ENCODE measurements at places on chromosomes 6 and 20. TPM values are rescaled to one million over a fixed set of nuclear protein-coding genes. Genes with fewer than 3 reads are reported as not detected.

DNA sequence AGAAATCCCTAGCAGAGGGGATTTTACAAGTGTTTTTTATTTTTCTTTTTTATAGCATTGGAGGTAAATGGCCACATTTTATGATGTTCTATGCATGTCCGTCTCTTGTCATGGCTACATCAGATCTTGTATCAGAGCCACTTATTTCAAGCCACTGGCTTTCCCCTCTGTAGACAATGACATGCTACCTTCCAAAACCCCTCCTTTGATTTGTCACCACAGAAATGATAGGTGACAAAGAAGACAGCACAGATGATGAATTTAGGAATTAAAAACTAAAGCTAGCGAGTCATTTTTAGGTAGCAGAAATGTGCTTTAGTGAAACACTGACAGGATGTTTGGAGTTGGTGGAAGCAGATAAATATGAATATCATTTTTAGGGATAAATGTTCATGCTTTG, 20.8 kb downstream of the PLCB1 start:
- no peak for DNase-seq
- H3K27me3 ChIP-seq, result no peaks in the 10 kb centered on the region
- no peaks in the 10 kb centered on the region for H3K36me3 ChIP-seq

DNA sequence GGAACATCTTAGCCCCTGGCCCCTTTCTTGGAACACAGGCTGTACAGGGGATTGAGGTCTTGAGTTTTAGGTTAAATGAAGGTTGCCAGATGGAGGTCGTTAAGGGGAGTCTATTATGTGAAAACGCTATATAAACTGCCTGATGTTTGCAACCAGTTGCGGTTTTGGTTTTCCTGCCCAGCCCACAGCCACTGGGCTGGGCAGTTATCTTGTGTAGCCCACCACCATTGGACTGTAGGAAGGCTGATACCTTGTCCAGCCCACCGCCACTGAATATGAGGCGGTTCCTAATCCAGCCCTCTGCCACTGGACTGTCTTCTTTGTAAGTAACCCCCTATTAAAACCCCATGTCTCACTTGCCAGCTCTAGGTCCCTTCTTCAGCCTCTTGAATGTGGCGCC, 42.3 kb upstream of the COL21A1 start:
- H3K27me3 ChIP-seq, result no peaks in the 10 kb centered on the region
- H3K27ac ChIP-seq, result no peak overlapping the region
- DNase-seq, result no peak
- no peaks in the 10 kb centered on the region for H3K36me3 ChIP-seq

DNA sequence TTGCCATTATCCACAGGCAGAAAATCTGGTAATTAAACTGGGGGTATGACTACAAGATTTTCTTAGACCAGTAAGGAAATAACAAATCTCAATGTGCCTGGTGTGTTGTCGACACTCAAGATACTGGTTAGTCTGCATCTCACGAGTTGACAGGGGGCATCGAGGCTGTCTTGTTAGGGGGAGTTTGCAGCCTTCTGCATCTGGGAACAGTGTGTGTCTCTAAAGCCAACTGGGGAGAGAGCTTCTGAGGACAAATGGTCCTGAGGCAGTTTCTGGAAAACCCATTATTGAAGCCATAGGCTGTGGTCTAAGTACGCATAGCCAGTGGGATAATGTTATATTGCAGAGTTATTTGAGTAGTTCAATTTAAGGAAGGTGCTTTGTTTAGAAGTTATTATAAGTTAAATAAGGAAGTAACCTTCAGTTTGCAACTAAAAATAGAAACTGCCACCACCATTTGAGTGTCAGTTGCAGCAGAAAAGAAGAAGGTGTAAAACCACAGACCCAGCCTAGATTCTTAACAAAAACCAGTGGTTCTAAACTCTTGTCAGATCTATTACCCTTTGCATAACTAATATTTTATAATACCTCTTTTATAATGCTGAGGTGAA, 15.4 kb upstream of the MAPK13 start:
- no peak overlapping the region for H3K27ac ChIP-seq
- H3K4me1 ChIP-seq, result no peaks in the 10 kb centered on the region
- no peaks in the 10 kb centered on the region for H3K27me3 ChIP-seq
- H3K4me3 ChIP-seq, result no peak overlapping the region
- H3K36me3 ChIP-seq, result peaks cover 3% of the 10 kb centered on the region
- no peak for DNase-seq

GRCh38 chr6:140320081-140321080, 945.9 kb upstream of the CITED2 start:
- H3K36me3 ChIP-seq, result no peaks in the 10 kb centered on the region
- H3K4me3 ChIP-seq, result no peak overlapping the region
- DNase-seq, result peak; percentile 24

DNA sequence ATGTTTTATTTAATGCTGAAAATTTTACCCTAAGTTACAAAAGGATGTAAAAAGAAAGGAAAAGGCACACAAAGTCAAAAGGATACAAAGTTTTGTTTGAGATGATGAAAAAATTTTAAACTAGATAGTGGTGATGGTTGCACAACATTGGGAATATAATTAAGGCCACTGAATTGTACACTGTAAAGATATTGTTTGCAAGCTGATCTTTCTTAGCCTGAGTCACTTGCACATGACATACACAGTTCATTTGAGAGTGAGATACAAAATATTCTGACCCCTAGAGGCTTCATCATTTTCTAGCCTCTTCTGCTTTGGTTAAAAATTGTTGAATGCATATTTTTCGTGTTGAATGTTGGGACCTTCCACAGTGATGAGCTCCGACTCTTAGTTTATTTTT, 462.6 kb downstream of the HDGFL1 start:
- H3K4me3 ChIP-seq, result no peak overlapping the region
- H3K4me1 ChIP-seq, result no peaks in the 10 kb centered on the region
- H3K27ac ChIP-seq, result no peak overlapping the region
- no peak for DNase-seq

DNA sequence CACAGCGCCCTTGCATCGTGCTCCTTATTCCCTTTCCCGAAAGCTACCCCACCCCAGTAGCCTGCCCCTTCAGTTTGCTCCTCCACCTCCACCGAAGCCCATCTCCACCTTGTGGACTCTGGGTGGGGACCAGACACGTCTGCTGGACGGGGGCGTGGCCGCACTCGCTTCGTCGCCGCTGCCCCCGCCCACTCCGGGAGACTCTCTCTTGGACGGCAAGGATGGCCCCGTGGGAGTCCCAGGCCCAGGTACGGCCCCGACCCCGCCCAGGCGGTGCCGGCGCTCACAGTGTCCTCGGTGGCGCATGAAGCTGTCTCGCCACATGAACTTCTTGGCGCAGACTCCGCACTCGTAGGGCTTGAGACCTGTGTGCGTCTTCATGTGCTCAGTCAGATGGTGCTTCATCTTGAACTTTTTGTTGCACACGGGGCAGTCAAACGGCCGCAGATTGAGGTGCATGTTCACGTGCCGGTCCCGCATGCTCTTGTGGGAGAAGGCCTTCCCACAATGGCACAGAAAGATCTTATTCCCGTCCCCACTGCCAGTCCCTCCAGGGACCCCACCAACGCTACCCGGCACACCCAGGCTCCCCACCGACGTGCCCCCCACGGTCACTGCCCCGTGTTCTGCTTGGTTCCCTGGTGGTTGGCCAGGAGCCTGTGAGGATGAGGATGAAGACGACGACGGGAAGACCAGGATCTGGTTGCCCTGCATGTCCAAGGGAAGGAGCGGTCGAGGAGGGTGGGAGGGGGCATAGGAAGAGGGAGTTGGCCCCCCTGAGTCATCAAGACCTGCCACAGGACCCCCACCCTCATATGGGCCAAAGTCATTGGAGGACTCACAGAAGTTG, 1.3 kb upstream of the TAPBP start:
- DNase-seq, result peak; percentile 42
- H3K4me3 ChIP-seq, result no peak overlapping the region
- no peaks in the 10 kb centered on the region for H3K27me3 ChIP-seq
- H3K4me1 ChIP-seq, result peaks cover 37% of the 10 kb centered on the region
- peak overlapping the region; percentile 48 for H3K27ac ChIP-seq
- peaks cover 5% of the 10 kb centered on the region for H3K36me3 ChIP-seq

DNA sequence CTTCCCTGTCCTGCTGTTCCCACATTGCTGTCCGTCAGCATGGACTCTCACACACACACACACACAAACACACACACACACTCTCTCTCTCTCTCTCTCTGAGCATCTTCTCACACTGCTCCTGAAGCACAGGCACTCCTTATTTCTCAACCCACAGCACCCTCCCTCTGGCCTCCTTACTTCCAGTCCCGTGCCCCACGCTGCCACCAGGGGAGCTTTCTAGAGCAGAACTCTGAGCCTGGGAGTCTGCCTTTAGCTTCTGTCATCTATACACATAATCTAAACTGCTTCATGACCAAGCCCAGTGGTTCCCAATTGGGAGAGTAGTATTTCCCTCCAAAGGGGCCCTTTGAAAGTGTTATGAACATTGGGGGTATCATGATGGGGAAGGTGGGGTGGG, 29.1 kb downstream of the HECA start:
- no peak overlapping the region for H3K4me3 ChIP-seq
- no peaks in the 10 kb centered on the region for H3K27me3 ChIP-seq
- no peaks in the 10 kb centered on the region for H3K4me1 ChIP-seq
- H3K27ac ChIP-seq, result no peak overlapping the region
- H3K36me3 ChIP-seq, result peaks cover 5% of the 10 kb centered on the region

DNA sequence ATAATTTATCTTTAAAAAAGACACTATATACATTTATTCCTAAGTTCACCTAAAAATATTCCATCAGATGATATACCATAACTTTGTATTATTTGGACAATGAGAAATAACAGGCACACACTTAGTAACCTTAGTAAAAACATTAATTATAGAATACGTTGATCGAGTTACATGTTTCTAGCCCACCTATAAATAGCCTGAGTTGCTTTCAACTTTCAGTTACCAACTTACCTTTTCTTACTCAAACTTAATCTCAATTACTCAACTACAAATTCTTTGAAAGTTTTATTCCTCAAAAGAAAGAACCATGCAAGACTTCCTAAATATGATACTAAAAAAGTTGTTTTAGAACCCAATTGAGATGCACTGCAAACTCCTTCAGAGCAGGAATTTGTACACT, 12.2 kb downstream of the ARHGAP18 start:
- H3K4me1 ChIP-seq, result peaks cover 52% of the 10 kb centered on the region
- no peak overlapping the region for H3K4me3 ChIP-seq
- no peaks in the 10 kb centered on the region for H3K27me3 ChIP-seq

DNA sequence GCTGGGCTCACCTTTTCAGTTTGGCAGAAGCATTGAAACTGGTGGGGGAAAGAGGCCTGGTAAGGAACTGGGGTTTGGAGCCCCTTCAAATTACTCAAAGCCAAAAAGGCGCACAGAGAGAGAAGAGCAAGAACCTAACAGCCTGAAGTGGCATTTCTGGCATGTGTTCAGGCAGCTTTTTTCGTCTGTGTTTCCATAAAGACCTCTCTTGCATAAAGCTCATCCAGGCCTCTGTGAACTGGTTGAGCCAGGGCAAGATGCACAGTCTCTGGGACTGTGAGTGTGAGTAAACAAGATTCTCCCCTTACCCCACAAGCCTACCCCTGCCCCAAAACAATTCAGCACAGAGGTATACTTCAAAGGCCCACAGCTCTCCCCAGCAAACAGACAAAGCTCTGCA, 167.8 kb downstream of the QRSL1 start:
- peaks cover 1% of the 10 kb centered on the region for H3K27me3 ChIP-seq
- no peaks in the 10 kb centered on the region for H3K36me3 ChIP-seq
- no peak for DNase-seq
- no peak overlapping the region for H3K4me3 ChIP-seq
- H3K4me1 ChIP-seq, result no peaks in the 10 kb centered on the region

- H3K4me1 ChIP-seq, result no peaks in the 10 kb centered on the region
- no peak overlapping the region for H3K4me3 ChIP-seq
- no peak overlapping the region for H3K27ac ChIP-seq
- DNase-seq, result no peak
- H3K27me3 ChIP-seq, result no peaks in the 10 kb centered on the region
- no peaks in the 10 kb centered on the region for H3K36me3 ChIP-seq
These were observed 69.1 kb downstream of the CD164 start for GRCh38 chr6:109313139-109313538.

DNA sequence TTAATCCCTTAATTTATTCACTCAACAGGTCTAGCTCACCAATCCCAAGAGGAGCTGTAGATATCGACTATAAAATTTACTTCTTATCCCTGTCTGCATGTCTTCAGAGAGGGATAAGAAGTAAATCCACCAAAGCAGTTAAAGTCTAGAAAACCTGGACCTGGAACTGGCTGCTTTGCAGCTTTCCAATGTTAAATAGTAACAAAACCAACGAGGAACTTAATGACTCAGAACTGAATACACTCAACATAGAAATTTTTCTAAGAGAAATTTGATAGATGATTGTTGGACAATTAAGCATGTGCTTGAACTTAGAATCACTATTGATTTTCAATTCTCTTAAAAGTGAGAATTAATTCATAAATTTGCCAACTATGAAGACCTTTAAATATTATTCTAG, 11.5 kb upstream of the TMEM244 start:
- no peaks in the 10 kb centered on the region for H3K4me1 ChIP-seq
- no peak overlapping the region for H3K27ac ChIP-seq
- H3K4me3 ChIP-seq, result no peak overlapping the region
- DNase-seq, result no peak
- no peaks in the 10 kb centered on the region for H3K36me3 ChIP-seq

HLA-DOA gene
- polyA plus RNA-seq, result not detected

DDX43 gene
- 1.2 TPM for polyA plus RNA-seq

CD83 gene
- polyA plus RNA-seq, result 0.40 TPM

TRDN gene
- polyA plus RNA-seq, result not detected

MLN gene
- not detected for polyA plus RNA-seq

MUC22 gene
- not detected for polyA plus RNA-seq

CNR1 gene
- polyA plus RNA-seq, result not detected

FAM83D gene
- 38.2 TPM for polyA plus RNA-seq

SYCP2L gene
- not detected for polyA plus RNA-seq

All from endothelial cell of umbilical vein (primary cell).